Stimulated activated naive CD4-positive, alpha-beta T cell (primary cell): ENCODE measurements at places on chromosomes 4 and X.

GRCh38 chrX:25742334-25742733 lies 395.8 kb upstream of the MAGEB18 start:
- DNase-seq, result no peak

DNA sequence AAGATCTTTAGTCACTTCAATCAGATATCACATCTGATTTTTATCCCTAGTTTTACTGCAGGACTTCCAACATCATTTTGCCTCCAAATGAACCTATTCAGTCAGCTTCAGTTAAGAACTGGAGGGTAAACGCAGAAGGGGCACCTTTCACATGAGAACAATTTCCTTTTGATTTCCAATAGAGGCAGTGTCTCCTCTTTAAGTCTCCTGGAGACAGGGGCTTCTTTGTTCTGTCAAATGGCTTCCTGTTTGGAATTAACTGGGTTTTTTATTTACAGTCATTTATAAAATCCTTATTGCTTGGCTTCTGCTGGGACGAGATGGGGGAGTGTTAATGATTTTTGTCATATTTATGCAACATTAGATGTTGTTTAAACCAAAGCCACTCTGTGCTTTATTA lies 164.0 kb downstream of the STK32B start:
- DNase-seq, result no peak

GRCh38 chr4:79025170-79025569 lies 85.9 kb upstream of the PAQR3 start:
- no peak for DNase-seq

GRCh38 chr4:7624396-7624980 lies 189.8 kb upstream of the PSAPL1 start:
- no peak for DNase-seq

DNA sequence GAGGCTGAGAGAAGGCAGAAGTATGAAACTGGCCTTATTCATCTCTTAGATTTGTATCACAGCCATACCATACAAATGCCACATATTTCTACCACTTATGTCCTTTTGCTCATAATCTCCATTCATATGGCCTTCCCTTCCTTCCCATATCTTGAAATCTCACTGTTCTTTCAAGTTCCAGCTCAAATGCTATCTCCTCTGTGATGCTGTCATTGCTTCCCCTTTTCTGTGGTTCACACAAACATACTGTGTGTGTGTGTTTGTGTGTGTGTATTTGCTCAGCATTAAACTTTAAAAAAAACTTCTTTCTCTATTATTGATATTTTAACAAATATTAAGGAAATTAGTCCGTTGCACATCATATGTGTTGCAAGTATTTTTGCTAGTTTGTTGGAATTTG lies 26.7 kb downstream of the PHKA1 start:
- DNase-seq, result no peak

GRCh38 chr4:126087101-126087500 lies 772.3 kb downstream of the FAT4 start:
- DNase-seq, result no peak

- no peak for DNase-seq
Observed at GRCh38 chr4:25163196-25163595, 2.9 kb upstream of the SEPSECS start.
